ENCODE measurements at places on chromosomes 7 and 10.
A peak's percentile ranks its signal among the peaks of the same experiment; 100 is the strongest.

- no peak for DNase-seq
Measured at GRCh38 chr10:101879456-101880231, 36.0 kb upstream of the KCNIP2 start.

GRCh38 chr10:3451516-3452172 lies 279.1 kb upstream of the PITRM1 start:
- DNase-seq: no peak

DNA sequence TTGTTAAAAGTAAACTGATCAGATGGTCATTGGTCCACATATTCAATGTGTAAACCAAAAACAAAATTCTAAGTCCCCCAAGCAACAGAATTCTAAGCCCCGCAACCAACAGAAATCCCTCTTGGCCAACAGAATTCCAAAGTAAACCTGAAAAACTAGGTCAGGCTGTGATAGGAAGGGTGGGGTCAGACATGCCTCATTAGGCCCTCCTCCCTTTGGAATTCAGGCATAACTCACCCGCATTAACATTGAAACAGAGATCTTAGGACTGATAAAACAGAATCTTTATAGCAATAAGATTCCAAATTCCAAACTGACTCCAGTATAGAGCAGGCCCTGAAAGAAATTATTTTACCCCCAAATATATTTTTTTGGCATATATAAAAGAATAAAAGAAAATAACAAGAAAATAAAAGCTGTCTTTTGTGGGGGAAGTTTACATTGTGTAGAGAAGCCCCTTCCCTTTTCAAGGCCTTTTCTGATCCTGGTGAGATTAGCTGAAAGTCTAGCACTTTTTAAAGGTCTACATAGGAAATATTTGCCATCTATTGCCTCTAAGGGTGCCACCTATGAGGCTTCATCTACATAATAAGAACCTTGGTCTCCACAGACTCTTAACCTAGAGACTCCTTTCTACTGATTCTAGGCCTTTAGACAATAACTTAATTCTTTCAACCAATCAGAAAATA lies 30.5 kb downstream of the GNAT3 start:
- DNase-seq: no peak

- DNase-seq: no peak
Measured at GRCh38 chr10:29295813-29296212, 6.9 kb downstream of the LYZL1 start.

- no peak for DNase-seq
Measured at GRCh38 chr10:48557511-48558123, 47.3 kb downstream of the ARHGAP22 start.

DNA sequence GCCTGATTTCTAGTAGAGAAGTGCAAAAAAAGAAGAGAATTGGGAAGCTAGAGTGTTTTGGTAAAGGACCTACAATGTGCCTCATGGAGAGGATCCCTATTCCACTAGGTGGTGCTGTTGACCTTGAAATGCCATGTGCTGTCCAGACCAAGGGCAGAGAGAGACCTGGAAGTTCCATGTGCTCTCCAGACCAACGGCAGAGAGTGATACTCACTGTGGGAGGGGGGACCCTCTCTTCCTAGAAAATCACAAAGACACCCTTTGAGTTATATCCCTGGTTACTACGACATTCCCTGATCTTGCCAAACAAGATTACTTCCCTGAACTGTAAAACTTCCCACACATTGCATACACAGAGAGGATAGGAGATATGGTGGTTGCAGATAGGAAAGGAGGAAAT lies 212.7 kb upstream of the ZNF804B start:
- peak; percentile 1 for DNase-seq

DNA sequence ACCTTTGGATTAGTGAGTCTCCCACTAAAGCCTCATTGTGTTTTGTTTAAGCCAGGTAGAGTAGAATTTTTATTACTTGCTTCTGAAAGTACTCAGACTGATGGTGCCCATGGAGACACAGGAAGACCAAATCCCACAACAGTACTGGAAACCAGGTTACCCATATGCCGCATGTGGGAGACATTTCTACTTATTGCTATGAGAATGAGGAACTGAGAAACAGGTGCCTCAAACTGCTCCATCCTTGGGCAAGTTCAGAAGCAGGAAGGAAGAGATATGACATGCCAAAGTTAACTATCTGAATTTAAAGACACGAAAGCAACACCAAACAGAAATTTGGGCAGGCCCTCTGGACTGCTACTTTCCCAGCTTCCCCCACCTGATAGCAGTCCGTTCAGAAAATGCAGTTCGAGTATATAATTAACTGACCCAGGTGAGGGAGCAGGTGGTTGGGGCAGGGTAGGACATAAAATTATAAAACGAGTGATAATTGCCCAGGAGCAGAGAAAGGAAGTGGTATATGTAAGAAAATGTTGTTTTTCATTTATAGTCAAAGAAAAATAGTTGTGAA lies 382.3 kb upstream of the MTPN start:
- DNase-seq: peak; percentile 31

- DNase-seq: no peak
Measured at GRCh38 chr7:40009301-40009700, 59.2 kb downstream of the CDK13 start.

DNA sequence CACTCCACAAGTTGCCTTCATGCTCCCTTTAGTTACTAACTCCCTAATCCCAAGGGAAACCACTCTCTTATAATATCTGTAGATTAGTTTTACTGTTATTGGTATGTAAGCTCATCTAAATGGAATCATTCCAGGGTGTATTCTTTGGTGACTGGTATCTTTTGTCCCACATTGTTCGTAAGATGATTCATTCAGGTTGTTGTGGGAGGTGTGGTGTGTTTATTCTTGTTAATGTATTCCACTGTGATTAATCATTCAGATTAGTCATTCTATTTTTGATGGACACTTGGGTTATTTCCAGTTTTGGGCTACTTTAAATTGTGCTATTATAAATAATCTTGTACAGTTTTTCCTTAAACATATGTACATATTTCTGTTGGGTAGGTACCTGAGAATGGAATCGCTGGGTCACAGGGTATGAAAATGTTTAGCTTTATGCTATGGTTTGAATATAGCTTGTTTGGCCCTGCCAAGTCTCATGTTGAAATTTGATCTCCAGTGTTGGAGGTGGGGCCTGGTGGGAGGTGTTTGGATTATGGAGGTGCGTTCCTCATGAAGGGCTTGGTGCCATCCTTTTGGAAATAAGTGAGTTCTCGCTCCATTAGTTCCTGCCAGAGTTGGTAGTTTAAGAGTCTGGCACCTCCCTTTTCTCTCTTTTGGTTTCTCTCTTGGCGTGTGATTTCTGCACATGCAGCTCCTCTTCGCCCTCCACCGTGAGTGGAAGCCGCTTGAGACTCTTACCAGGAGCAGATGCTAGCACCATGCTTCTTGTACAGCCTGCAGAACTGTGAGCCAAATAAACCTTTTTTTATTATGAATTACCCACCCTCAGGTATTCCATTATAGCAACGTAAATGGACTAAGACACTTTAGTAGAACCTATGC lies 13.8 kb downstream of the BTRC start:
- no peak for DNase-seq

- DNase-seq: no peak
Measured at GRCh38 chr7:95910341-95910740, 138.0 kb downstream of the DYNC1I1 start.

DNA sequence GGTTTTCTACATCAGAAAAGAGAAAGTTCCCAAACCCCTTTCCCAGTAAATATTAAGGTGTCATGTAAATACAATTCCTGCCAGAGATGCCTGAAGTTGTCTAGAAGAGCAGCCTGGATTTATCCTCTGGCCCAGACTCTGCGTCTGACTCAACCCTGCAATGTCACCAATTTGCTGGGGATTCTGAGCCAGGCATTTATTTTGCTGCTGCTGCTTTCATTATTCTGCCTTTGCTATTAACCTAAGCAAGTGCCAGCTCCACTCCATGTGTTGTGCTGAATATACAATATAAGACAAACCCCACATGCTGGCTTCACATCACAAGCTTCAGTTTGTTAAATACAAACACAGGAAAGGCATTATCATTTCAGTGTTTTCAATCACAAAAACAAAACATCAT lies 59.1 kb downstream of the ELAPOR2 start:
- DNase-seq: no peak

- no peak for DNase-seq
Measured at GRCh38 chr7:122803323-122803722, 82.9 kb downstream of the CADPS2 start.

DNA sequence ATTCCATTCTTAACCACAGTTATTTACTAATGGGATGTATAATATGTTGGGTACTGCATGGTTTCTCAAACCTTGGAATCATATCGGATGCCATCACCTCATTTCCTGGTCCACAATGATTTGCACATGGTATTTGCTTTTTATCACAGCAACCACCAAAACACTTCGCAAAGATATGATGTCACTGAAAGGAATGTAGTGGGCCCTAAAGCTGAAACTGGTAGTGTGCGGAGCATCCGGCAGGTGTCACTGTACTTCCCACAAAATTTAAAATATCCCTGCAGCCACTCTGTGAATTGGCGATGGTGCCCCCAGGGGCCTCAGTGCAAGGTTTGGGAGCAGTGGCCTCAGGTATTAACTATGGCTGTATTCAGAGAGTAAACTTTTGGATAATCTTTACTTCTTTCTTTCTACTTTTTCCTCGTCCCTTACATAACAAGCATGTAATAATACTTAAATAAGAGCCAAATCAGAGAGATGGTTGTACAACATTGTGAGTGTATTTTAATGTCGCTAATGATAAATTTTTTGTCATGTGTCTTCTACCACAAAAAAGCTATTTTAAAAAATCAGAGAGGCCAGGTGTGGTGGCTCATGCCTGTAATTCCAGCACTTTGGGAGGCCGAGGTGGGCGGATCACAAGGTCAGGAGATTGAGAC lies 66.2 kb downstream of the FAM241B start:
- DNase-seq: no peak

GRCh38 chr7:79236352-79237028 lies 217.0 kb downstream of the MAGI2 start:
- DNase-seq: no peak

DNA sequence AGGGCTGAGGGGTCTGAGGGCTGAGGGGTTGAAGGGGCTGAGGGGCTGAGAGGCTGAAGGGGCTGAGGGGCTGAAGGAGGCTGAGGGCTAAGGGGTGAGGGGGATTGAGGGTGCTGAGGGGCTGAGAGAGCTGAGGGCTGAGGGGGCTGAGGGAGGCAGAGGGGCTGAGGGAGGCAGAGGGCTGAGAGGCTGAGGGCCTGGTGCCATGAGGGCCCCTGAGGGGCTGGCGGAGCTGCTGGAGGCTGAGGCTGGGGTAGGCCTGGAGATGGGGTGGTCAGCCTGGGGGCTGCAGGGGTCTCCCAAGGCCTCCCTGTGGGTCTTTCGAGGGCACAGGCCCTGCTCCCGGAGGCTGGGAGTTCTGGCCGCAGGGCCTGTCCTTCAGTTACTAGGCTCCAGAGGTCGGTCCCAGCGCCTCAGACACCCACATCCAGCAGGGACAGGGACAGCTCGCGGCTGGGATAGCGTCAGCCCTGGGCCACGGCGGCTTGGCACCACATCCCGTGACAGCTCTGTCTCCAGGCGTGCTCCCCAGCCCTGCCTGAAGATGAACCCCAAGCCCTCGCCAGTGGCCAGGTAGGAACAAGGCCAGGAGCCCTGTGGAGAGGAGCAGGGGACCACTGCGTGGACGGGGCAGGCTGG lies 16.9 kb downstream of the MYO1G start:
- no peak for DNase-seq

GRCh38 chr10:10703382-10703781 lies 314.3 kb upstream of the CELF2 start:
- no peak for DNase-seq

- no peak for DNase-seq
Measured at GRCh38 chr10:112262546-112262945, 20.7 kb upstream of the TECTB start.

DNA sequence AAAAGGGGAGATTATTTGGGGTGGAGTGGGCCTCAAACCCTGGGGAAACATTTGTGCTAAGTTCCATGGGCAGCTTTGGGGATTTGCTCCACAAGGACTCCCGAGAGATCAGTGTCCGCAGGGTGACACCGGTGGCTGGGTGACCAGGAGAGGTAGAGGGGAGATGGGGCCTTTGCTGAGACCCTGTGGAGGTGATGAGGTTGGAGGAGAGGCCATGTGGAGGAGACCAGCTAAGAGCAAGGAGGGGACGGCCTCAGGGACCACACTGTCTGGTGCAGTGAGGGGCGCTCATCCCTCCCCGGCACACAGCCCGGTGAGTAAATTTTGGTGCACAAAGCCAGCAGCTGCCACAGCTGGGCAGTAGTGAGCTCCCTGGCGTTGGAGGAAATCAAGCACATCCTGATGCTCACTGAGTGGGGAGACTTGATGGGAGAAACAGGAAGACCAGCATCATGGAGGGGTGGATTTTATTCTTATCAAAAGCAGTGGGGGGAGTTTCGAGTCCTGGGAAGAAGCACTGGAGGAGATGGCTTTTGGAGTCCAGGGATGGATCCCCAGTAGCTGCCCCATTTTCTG lies 20.2 kb upstream of the ELFN1 start:
- DNase-seq: no peak

GRCh38 chr7:152504367-152504766 lies 68.6 kb upstream of the KMT2C start:
- no peak for DNase-seq

- no peak for DNase-seq
Measured at GRCh38 chr10:33273295-33274002, 61.0 kb downstream of the NRP1 start.

DNA sequence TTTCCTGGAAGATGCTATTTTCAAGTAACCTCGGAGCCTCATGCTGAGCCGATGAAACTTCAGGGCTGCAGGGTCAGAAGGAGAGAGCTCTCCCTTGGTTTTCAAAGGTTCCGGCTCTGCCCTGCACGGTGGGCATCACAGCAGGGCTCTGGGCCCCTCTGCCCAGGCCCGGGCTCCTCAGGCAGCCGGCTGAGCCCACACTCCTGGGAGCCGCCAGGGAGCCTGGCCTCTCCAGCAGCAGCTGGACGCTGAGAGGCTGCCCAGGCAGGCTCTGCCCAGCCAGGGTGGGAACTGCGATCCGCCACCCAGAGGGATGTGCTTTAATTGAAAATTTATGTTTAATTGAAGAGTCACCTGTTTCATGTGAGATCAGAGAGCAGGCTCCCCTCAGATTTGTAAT lies 97.5 kb upstream of the MGMT start:
- DNase-seq: no peak

GRCh38 chr7:94338921-94339371 lies 55.7 kb upstream of the COL1A2 start:
- DNase-seq: no peak

- DNase-seq: peak; percentile 82
Measured at GRCh38 chr10:119165171-119166117, at the start of gene SFXN4. Gene SFXN4 (minus strand): TSS chr10:119165714. CDS start chr10:119165647, 67 bp downstream.

GRCh38 chr7:105006367-105007136 lies 7.5 kb upstream of the KMT2E start:
- no peak for DNase-seq

DNA sequence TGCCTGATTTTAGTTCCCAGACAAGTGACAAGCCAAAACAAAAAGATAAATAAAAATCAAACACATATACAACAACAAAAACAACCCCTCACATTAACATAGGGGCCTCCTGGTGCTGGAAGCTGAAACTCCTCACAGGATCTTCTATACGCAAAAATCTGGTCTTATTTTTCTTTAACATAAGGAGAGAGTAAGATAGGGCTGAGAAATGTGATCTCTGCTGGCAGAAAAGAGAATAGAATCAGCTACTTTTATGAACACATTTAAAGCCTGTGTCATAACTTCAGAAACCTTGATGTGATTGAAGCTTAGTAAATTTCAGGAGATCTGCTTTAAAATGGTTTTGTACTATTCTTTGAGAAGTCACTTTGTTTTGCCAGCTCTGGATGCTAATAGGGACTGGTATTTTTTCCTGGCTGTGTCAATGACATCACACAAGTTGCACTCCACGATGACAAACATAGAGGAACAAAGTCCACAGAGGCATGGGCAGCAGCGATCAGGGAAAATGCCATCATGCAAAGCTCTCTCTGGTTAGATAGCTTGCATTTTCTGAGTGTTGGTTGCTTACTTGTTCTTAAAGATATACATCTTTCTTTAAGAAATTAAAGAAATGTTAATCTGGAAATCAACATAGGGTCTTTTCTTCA lies 176.6 kb upstream of the SP4 start:
- no peak for DNase-seq
